ENCODE measurements at places on chromosomes 7 and 10.

GRCh38 chr10:79359816-79360498 is 12.7 kb downstream of the PPIF start:
- DNase-seq: no peak

DNA sequence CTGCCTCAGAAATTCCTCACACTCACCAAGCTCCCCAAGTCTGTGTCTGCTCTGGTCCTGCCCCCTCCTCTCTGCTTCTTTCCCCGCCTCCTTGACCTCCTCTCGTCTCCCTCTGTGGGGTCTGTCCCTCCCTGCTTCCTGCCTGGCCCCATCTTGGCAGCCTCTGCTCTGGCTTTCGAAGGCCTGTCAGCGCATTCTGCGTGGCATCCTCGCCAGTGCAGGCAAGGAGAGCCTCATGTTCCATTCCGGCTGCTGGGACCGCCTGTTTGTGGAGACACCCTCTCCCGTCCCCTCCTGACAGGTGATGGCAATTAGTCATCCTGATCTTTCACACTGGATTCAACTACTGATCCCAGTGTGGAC is 51.7 kb upstream of the COL13A1 start:
- DNase-seq: no peak

GRCh38 chr10:132310701-132311337 is 3.1 kb upstream of the STK32C start:
- no peak for DNase-seq

DNA sequence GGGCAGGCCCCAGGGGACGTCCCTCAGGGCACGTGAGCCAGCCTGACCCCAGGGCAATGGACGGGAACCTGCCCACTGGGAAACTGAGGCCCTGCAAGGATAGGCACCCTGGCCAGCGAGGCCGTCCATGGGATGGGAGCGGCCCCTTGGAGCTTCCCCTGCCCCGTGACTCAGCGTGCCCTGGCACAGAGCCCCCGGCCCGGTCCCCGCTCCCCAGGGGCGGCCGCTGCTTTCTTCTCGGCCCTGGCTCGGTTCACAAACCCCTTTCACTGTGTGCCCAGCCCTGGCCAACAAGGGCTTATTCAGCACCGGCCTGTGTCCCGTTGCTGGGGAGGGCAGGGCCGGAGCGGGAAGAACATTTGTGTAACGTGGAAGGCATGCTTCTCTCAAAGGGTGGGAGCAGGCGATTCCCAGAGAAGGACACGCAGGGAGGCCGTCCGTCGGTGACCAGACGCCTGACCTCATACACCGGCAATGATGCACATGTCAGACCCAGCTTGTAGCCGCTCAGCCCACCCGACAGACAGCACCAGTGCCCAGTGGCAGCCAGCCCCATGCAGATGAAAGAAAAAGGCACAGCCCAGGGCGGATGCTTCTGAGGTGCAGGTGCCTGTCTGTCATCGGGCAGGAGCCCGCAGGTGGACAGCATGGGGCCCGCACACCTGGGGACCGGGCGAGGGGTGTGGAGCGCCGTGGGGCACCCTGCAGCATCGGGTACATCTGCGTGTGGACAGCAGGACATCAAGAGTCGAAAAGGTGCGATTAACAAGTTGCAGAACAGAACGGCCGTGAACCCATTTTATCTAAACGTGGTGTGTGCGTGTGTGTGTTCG is 94.5 kb downstream of the PDGFA start:
- DNase-seq: no peak

- no peak for DNase-seq
Measured at GRCh38 chr10:75957314-75958120, 526.1 kb downstream of the LRMDA start.

- DNase-seq: no peak
Measured at GRCh38 chr10:68784476-68784875, 42.9 kb upstream of the STOX1 start.
